Right renal pelvis (tissue), 4 donors: ENCODE measurements at places on chromosomes 2 and 18. TPM values are rescaled to one million over a fixed set of nuclear protein-coding genes. Genes with fewer than 3 reads are reported as not detected.

SF3B1 gene
- polyA plus RNA-seq = 655 TPM

KCNF1 gene
- 1.5 TPM for polyA plus RNA-seq

C2orf78 gene
- polyA plus RNA-seq = not detected

HNMT gene
- polyA plus RNA-seq = 67.0 TPM

MTLN gene
- polyA plus RNA-seq = 12.1 TPM
